Caco-2 (cell line): ENCODE measurements at places on chromosomes 1 and 21. TPM values are rescaled to one million over a fixed set of nuclear protein-coding genes. Genes with fewer than 3 reads are reported as not detected.

- H3K4me3 ChIP-seq, result no peak overlapping the region
- H3K27ac ChIP-seq, result no peak overlapping the region
- no peaks in the 10 kb centered on the region for H3K36me3 ChIP-seq
Measured at GRCh38 chr1:116886291-116886878, 23.3 kb upstream of the PTGFRN start.

TMCC2 gene
- 0.60 and 0.91 TPM in 2 replicates for total RNA-seq

- H3K4me1 ChIP-seq, result no peaks in the 10 kb centered on the region
- no peak overlapping the region for H3K4me3 ChIP-seq
- no peaks in the 10 kb centered on the region; the same call in 1 of the 2 replicates for H3K27me3 ChIP-seq
- DNase-seq, result no peak
- no peak overlapping the region for H3K27ac ChIP-seq
Measured at GRCh38 chr1:206103979-206104378, 13.2 kb downstream of the AVPR1B start.

GRCh38 chr1:220775240-220775853 is 11.4 kb upstream of the MTARC1 start:
- H3K4me3 ChIP-seq, result no peak overlapping the region
- H3K4me1 ChIP-seq, result no peaks in the 10 kb centered on the region
- H3K27me3 ChIP-seq, result no peaks in the 10 kb centered on the region
- no peak overlapping the region for H3K27ac ChIP-seq
- H3K36me3 ChIP-seq, result no peaks in the 10 kb centered on the region; the same call in 1 of the 2 replicates

DNA sequence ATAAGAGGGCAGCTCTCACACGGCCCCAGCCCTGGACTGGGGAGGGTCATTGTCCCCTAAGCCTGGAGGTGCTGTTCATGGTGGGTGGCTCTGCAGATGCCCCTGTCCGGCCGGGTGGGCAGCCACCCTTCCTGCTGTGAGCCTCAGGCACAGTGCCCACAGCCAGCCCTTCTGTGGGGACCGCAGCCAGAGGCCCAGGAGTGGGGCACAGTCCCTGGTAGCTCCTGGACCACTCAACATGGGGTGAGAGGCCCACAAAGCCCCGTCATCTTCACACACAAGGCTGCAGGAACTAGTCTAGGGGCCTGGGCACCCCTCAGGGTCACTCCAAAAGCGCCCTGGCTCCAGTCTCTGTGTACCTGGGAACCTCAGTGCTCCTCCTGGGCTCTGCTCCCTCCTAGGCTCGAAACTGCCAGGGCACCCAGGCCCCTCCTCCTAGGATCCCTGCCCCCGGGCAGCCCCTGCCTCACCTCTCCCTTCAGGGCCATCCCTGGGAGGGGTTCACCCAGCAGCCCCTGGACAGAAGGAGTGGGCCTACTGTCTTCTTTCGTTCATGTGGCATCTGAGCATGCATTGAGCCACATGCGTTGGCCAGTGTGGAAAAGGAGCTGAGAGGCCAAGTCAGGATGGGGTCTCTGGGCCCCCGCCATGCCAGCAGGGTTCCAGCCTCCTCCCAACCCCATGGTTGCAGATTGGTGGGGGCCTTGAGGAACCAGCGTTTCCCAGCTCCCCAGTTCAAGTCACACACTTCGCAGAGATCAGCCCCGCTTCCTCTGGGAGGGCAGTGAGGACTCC is 43.0 kb downstream of the WNT9A start:
- H3K4me3 ChIP-seq, result no peak overlapping the region
- H3K36me3 ChIP-seq, result no peaks in the 10 kb centered on the region
- H3K27me3 ChIP-seq, result no peaks in the 10 kb centered on the region; the same call in 1 of the 2 replicates
- H3K4me1 ChIP-seq, result no peaks in the 10 kb centered on the region
- no peak overlapping the region for H3K27ac ChIP-seq
